GM04503 (cell line): ENCODE measurements at places on chromosomes 3 and 15.

DNA sequence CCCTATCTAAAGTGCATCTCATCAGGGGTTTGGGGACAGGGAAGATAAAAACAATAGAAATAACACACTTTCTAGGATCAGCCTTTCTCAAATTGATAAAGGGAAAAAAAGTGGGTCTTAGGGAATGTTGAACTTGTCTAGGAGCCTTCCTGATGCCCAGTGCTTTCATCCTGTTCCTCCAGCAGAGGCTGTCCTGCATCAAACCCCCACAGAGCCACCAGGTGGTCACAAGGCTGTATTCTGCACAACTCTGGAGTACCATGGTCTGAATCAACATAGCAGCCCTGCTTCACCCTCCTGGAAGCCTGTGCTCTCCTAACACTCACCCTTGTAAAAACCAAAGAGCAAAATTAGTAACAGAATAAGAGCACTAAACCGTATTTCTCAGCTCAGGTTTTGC is 118.5 kb upstream of the SLC25A36 start:
- no peak for DNase-seq

DNA sequence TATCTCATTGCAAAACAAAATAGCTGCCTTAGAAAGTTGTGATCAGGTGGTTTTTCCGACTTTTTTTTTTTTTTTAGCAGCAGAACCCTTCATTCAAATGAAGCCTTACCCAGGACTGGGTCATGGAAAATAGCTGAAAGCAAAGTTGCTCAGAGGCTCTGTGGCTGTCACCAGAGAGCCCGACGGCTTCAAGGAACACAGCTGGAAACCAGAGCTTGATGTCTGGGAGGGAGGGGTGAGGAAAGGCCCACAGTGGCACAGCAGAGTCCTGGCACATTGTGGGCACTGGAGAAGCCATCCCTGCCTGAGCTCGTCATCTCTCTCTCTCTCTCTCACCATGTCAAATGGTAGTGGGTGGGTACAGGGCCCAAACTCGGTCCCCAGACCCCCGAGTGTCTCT is 77.5 kb downstream of the RPN1 start:
- no peak for DNase-seq

- no peak for DNase-seq
Measured at GRCh38 chr15:47461652-47462141, 255.6 kb upstream of the SEMA6D start.

DNA sequence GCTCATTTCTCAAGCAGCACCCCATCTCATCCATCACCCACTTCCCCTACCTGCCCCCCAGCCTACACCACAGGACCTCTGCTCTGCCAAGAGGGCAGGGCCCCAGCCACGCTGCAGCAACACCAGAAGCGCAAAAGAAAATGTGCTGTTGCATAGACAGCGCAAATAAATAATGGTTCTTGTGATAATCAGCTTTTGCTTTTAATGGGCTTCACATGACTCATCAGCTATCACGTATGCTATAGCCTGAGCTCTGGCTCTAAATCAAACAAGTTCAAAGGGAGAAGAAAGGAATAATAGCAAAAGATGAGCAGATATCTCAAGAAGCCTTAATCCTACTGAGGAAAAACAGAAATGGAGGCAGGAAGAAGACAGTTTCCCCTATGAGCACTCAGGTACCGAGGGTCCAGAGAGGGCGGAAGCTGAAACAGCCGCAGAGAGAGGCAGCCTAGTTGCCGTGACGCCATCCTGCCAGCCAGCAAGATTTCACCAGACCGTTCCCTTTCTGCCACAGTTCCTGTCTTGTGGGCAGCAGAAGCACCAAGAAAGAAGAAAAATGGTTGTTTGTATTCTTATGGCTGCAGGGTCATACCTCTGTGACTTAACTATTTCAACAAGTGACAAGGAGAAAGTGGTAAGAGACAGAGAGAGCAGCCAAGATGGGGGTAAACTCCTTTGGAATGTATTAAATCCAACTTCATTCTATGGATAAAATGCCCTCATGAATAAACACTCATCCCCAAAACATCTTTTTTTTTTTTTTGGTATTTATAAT is 22.0 kb downstream of the RAB27A start:
- DNase-seq: no peak

DNA sequence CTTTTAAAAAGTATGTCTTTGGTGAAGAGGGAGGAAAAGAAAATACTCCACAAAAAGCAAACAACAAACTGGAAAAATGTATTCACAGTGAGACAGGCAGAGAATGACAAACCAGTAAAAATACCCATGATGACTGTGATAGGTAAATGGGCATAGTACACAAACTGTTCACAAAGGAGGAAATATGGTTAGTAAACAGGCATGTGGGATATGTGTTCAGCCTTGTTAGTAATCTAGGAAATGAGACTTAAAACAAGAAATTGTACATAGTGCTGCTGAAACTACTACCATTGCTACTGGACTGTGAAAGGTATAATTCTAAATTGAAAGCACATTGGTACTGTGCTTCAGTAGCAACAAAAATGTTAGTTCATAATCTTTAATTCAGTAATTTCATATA is 50.1 kb downstream of the UBE2E2 start:
- DNase-seq: no peak

GRCh38 chr3:178003756-178004155 is 532.5 kb upstream of the KCNMB2 start:
- no peak for DNase-seq

DNA sequence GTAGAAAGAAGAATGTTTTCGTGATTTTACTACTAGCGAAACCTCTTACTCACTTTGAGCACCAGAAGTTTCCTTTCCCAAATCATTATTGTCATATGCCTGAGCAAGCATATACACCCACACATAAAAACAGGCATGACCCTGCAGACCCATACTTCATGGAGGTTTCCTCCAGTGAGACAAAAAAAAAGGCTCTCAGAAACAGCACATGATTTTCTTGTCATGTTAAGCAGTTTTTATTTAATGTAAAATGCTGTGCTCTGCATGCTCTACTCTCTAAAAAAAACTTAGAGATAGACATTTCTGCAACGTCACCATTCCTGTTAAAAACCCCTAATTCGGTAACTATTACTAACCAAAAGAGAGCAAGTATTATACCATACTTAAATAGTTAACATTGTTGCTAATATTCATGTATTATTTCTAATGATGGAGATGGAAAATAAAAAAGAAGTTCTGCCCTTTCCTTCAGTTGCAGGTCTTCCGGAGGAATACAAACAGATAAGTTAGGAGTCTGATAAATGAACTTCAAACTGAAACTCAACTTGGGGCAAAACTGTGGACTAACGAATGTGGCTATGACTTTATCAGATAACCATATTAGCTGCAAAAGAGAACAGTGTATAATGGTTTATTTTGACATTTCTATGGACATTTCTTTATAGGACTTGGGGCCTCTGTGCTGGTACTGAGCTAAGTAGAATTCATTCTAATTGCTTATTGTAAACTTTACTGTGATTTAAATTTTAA is 15.9 kb downstream of the CD200R1 start:
- DNase-seq: no peak

GRCh38 chr3:120218981-120219380 is 66.0 kb downstream of the GPR156 start:
- DNase-seq: no peak

DNA sequence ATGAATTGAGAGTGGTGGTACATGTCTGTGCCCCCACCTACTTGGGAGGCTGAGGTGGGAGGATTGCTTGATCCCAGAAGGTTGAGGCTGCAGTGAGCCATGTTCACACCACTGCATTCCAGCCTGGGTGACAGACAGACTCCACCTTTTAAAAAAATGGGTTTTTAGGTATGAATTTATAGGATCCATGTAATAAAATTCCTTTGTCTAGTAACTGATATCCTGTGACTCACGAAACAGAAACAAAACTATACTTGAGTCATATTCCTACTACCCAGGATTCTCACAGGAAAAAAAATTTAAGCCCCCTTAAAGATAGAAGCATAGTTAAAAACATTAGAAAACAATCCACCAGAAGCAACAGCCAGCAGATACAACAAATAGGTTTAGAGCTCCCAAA is 10.0 kb upstream of the CRTC3 start:
- DNase-seq: no peak

DNA sequence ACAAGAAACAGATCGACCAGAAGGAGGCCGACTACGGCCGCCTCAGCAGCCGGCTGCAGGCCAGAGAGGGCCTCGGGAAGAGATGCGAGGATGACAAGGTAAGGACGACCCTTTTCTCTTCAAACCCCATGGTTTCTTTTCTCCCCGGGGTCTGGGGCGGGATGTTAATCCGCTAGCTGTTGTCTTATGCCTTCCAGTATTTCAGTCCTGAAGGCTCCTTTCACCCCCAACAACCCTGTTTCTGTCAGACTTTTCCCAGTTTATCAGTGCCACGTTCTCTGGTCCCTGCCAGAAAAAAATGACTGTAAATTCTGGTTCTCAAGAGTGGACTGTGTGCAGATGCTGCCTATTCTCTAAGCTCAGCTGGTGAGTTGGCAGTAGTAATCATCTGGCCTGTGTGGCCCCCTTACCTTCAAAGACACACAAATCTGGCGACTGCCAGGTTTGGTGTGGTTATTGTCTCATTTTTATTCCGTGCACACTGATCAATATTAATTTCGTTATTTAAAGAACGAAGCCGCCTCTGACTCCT is 806 bp downstream of the GOLM2 start:
- DNase-seq: no peak
